ENCODE measurements at places on chromosomes 4 and X.

DNA sequence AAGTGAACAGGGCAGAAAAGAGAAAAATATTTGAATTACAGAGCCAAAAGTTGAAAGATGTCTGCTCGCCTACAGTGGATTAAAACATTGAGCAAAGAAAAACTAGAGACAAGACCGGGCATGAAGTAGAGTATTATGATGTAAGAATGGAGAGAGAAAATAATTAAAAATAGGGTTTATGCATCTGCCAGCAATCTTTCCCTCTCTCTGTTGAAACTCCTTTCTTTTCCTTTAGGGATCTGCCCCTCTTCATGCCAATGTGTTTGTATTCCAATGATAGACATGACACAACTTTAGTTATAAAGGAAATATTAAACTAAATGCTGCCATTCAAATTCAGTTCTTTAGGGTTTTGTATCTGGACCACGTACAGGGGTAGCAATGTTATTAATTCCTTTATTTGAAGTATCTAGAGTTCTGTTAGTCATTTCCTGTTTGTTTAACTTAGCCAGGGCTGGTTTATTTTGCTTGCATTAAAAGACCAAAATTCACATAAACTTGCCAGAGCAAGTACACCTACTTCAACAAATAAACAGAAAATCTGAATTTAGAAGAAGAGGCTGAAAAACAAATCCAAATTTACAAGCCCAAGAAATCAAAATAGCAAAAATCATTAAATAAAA, 202.6 kb downstream of the SPOCK3 start:
- peak; percentile 42 for DNase-seq

GRCh38 chr4:184978211-184978610, 40.1 kb upstream of the HELT start:
- DNase-seq = no peak

GRCh38 chr4:139957986-139958738, 195.8 kb downstream of the MAML3 start:
- DNase-seq = no peak

- DNase-seq = no peak
Measured at GRCh38 chrX:41442824-41443550, 4.2 kb upstream of the NYX start.

DNA sequence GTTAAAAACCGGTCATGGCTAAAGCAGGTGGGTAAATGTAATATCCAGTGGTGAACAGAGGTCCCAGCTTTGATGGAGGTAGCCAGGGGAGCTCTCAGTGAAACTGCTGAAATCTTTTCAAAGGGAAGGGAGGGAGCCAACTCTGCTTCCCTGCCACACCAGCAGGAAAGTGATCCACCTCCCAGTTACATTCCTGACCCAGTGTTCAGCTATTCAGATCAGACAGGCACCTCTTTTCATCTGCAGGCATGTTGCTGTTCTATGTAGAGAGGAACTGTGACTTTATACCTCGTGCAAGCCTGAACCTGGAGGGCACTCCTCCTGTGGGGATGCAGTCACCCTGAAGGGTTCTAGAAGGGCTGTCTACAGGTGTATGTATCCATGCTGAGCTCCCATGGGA, 37.6 kb downstream of the DCLK2 start:
- DNase-seq = no peak

GRCh38 chr4:120509719-120510118, 412.8 kb downstream of the PRDM5 start:
- no peak for DNase-seq

- no peak for DNase-seq
Measured at GRCh38 chr4:170274616-170275015, 184.9 kb upstream of the AADAT start.

DNA sequence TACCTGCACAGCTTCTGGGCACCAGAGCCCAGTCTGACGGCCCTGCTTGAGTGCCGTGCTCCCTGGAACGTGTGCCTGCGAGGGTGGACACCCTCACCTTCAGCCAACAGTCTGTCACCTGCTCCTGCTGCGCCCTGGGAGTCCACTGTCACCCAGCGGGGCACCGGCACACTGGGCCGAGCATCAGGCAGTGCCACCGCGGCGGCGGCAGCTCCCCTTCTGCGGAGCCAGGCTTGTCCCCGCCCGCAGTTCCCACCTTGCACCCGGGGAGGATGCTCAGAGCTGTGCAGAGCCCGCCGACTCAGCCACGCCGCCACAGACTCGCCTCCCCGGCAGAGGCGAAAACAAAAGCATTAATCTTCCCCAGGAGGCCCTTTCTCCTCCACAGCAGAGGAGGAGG, 86.8 kb downstream of the ABLIM2 start:
- no peak for DNase-seq

GRCh38 chr4:139913398-139913990, 240.5 kb downstream of the MAML3 start:
- peak; percentile 26 for DNase-seq

- DNase-seq = peak; percentile 7
Measured at GRCh38 chrX:125131164-125131563, 188.5 kb upstream of the TEX13C start.

GRCh38 chr4:1683736-1684505, at the start of gene FAM53A:
Gene FAM53A, minus strand, starts transcription at chr4:1684313. Its CDS starts 15,572 bp downstream, at chr4:1668741.
- DNase-seq = peak; percentile 87

DNA sequence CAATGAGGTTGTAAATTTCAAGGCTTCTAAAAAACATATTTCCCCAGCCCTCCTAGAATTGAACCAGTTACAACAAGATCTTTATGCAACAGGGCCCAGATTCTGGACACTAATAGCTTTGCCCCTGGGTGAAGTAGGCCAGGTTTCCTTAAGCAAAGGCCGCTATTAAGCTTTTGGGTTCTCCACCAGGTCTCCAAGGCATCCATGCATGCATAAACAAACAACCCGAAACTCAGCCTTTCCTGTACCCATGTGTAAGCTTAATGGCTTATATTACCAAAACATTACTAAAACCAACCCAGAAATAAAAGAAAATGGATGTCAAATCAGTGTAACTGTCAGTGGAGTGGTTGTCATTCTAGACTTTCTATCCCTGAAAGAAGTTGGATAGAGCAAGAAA, 137.1 kb downstream of the ARHGAP6 start:
- DNase-seq = no peak

DNA sequence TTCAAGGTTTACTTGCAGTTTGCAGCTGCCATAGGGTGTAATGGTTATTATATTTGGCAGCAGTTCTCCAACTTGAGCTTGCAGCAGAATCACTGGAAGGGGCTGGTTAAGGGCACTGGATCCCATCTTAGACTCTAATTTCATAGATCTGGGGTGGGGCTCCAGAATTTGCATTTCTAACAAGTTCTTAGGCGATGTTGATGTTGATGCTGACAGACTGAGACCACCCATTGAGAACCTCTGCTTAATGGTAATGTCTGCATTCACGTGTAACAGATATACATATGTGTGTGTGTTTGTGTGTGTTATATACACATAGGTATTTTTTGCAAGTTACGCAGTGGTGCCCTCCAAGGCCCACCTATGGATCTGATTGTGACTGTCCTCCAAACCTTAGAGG, 13.8 kb downstream of the TENM3 start:
- DNase-seq = no peak

DNA sequence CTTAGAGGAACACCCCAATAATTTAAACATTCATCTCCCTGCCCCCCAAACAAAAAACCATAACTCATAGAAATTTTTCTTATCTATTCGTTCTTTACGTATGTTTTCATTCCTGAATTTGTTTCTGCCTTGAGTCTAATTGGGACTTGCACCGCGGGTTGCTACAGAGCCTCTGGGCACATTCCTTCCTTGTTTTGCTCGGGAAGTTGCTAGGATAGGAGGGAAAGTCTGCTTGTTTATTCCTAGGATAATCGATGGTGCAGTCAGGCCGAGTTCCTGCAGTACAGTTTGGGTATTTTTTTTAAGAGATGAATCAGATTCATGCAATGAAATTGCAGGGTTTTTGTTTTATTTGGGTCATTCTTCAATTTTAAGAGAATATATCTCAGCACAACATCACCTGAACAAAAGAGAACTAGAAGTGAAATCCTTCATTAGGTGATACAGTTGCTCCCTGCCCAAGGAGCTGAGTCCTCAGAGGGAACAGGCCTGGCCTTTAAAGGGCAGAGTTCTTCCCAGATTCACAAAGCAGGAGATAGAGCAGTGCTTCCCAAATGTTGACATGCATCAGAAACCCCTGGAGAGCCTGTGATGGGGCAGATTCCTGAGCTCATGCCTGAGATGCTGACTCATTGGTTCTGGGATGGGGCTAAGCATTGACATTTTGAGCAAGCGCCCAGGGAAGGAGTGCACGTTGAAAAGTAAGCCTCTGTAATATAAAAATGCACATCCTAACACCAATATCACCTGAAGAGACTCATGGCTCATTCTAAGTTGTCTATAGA, 114.9 kb upstream of the FAM9B start:
- DNase-seq = peak; percentile 89

DNA sequence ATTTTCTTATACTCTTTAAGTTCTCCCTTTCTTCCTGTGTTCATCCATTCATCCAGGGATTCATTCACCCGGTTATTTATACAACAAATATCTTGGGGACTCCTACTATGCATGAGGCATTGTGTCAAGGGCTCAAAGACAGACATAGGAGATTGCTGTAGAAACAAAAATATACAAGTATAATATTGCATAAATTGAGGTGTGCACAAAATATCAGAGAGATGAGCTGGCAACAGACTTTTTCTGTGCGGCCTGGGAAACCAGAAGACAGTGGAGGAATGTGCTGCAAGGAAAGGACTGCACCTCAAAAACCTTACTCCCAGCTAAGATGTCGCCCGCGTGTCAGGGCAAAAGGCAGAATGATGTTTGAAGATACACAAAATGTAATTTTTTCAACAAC, 9.6 kb downstream of the OTOP1 start:
- DNase-seq = peak; percentile 16

DNA sequence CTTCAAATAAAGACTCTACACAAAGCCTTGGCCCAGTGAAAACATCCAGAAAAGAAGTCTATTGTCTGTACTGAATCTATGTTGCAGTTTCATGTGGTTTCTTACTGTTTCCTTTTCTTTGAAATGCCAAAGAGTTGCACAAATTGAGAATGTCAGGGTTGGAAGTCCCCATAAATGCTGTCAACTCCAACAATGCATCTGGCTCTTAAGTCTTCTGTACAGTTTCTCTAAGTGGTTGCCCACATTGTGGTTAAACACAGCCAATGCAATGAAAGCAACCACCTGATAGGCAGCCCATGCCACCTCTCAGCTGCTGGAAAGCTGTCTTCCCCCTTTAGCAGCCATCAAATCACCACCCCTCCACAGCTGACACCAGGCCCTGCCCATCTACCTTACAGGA, 67.2 kb upstream of the C1GALT1C1 start:
- DNase-seq = no peak

GRCh38 chr4:88212253-88212561, 53.8 kb upstream of the ABCG2 start:
- DNase-seq = no peak

- peak; percentile 30 for DNase-seq
Measured at GRCh38 chr4:48899950-48900349, 6.6 kb downstream of the OCIAD2 start.

GRCh38 chr4:31045151-31045550, 325.0 kb downstream of the PCDH7 start:
- DNase-seq = no peak

DNA sequence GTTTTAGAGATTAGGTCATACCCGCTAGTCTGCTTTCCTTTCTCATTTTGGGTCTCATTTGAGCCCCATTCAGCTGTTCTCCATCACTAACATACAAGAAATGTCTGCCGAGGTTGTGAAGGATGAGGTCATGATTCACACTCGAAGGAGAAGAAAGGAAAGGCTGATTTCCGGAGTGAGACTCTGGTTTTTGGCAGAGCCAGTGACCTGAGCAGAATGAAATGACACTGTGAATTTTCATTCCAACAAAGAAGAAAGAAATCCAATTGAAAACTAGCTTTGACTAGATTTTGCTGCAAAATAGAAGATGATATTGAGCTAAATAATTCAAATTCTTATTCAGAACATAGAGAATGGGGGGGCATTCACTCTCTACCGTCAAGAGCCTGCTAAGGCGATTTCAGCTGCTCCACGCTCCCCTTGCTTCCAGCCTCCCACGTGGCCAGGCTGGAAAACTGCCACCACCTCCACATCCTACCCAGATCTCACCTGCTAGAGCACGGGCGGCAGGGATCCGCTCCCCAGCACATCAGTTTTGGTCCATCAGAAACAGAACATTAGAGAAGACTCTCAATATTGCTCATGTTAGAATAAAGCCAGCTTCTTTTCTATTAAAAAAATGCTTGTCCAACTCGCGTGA, 39.0 kb downstream of the F11 start:
- DNase-seq = peak; percentile 37

DNA sequence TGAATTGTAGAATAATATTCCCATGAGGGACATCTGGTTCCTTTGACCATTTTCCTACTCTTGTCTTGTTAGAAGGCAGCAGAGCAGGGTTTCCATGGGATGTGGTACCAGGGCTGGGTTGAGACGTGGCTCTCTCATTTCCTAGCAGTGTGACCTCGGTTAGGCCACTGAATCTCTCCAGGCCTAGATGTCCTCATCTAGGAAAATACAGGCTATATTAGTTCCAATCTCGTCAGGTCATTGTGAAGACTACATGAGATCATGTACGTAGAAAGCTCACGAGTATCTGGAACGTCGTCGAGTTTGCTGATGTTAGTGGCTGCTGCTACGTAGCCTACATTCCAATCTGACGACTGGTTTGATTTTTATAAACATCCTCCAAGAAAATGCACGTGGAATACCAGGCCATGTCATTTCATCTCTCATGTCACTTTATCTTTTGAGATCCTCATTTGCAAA, 278.2 kb upstream of the GATB start:
- peak; percentile 39 for DNase-seq

GRCh38 chr4:105755375-105755774, 46.8 kb downstream of the GSTCD start:
- DNase-seq = no peak

DNA sequence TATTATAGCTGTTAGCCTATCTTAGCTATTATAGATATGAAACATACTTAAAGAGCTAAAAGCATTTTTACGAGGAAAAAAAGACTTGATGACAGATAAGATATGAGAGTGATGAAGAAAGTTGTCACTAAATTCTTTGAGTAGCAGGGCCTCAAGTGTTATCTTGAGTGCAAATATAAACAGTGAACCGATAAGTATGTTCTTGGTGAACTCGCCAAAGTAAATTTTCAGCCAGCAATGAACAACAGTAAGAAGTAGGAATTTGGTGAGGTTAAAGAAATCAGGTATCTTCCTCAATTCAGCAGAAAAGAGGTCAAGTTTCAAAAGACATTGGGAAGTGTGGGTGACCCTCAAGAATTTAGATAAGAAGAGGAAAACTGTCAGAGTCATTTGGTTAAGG, 471.8 kb upstream of the FTHL17 start:
- peak; percentile 15 for DNase-seq

GRCh38 chr4:30744957-30745640, 24.9 kb downstream of the PCDH7 start:
- peak; percentile 77 for DNase-seq

All from fibroblast of skin of back (primary cell).